ENCODE measurements at places on chromosomes 5 and 9.

DNA sequence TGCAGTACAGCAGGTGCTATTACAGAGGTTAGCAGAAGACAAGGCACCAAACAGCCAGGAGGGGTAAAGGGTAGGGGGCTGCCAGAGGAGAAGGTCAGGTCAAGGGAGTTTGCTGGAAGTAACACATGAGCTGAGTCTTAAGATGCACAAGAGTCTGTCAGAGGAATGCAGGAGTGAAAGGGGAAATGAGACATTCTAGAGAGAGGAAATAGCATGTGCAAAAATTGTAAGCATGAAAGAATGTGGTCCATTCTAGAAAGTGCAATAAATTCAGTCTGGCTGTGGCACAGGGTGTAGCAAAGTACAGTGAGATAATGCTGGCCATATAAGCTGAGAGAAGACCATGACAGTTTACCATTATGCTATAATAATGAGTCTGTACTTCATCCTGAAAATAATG, 6.6 kb downstream of the GOLGA1 start:
- DNase-seq, result no peak

DNA sequence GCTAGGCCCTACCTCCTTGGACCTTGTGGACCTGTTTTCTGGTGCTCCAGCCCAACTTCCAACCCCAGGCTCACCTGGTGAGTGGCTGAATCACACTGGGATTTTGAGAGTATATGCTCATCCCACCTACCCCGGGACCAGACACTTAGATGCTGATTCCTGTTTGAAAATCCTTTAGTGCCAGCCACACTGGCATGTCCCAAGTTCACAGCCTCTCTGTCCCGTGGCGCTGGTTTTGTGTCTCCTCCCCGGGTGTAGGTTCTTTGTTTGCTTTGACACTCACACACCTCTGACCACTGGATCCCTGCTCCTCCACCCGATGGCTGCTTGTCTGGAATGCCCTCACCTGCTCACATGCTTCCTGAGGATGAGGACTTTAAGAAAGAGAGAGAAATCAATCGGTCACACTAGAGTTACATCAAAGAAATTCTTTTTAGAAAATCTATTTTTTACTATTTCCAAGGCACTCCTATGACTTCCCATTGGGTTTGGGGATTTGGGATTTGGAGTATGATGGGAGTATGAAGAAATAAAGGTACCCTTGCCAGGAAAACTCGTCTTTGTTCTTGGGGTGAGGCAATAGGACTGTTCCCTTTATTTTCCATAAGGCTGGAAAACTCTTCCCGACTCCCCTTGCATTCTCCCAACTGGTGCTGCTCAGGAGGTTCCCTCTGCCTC, 7.3 kb upstream of the SLC25A48 start:
- DNase-seq, result no peak

DNA sequence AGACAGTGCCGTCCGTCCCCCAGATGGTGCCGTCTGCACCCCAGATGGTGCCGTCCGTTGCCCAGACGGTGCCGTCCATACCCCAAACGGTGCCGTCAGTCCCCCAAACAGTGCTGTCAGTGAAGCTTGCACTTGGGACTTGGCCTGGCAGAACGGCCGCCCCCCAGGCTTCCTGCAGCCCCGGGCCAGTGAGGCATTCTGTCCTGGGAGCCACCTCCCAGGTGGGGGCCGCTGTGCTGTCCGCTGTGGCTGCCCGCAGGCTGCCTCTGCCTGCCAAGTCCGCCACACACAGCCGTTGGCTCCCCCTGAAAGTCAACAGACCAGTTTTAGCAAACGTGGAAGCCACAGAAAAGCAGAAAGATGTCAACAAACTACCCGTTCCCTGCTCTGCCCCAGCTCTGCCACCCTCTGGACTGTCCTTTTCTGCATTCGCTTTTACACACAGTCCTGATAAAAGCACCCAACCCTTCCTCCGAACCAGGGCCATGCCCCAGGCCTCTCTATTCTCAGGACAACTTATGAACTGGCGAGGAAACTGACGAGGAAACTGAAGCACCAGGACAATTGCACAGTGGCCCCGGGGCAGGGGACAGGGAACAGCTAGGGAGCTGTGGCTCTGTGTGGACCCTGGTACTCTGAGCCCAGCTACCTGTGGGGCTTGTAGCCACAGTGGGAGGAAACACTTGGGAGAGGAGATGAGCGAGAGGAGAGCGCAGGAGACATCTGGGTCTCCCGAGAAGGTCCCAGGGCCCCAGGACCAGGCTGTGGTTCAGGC, 39.6 kb upstream of the RXRA start:
- DNase-seq, result no peak

GRCh38 chr9:21336457-21336856, 1.3 kb upstream of the KLHL9 start:
- no peak for DNase-seq

DNA sequence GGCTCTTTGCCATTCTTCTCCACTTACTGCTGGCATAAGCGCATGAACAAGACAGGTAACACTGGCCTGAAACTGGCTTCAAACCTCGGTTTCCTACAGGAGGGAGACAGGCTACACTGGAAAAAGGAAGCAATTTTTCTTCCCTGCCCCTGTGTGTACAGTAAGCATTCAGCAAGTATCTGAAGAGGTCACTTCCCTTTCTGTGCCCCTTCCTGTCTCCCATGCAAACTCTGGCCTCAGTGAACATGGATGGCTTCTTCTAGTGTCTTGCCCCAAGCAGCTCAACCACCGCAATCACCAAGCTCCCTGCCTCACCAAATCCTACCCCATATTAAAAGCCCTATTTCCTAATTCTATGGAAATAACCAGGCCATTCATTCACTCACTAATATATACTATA, 42.4 kb downstream of the SERINC5 start:
- DNase-seq, result no peak
